ENCODE measurements at places on chromosomes 7 and 10.

GRCh38 chr10:108260383-108260906, 1095.9 kb upstream of the SORCS1 start:
- DNase-seq, result no peak

GRCh38 chr7:100568896-100569844, 4.5 kb downstream of the SAP25 start:
- no peak for DNase-seq

- no peak for DNase-seq
These were observed 49.7 kb downstream of the SLK start for GRCh38 chr10:104016661-104017060.

DNA sequence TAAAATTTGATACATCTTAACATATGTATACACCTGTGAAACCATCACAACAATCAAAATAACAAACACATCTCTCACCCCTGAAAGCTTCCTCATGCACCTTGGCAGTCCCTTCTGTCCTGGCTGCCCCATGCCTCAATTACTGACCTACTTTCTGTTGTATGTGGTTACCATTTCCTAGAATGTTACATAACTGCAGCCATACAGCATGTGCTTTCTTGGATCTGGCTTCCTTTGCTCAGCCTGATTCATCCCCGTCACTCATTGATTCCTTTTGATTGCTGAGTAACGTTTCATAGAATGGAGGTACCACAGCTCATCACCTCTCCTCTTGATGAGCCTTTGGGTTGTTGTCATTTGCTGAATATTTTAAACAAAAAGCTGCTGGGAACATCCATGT, 165.3 kb downstream of the CELF2 start:
- no peak for DNase-seq

GRCh38 chr10:73039635-73040034, 57.0 kb downstream of the P4HA1 start:
- no peak for DNase-seq

DNA sequence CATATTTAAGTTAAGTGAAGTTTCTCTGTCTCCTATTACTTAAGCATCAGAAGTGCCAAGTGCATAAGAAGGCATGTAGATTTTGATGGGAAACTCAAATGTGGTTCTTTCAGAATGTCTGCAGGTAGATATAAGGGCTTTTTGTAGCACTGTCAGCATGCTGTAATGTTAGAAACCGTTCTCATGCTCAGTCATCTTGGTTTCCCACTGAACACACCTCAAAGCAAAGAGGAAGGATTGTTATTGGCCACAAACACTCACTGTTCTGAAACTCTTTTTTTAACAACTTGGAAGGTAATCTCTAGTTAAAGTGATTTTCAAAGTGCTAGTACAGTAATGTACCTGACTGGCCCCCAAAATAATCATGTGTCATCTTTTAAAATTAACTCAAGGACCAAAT, 126.0 kb downstream of the AASS start:
- DNase-seq, result no peak
